ENCODE measurements at places on chromosomes 12 and 14.

GRCh38 chr14:37939442-37940028 is 268.2 kb upstream of the SSTR1 start:
- DNase-seq = no peak

GRCh38 chr14:68669603-68670358 is 123.1 kb downstream of the ZFP36L1 start:
- DNase-seq = no peak

DNA sequence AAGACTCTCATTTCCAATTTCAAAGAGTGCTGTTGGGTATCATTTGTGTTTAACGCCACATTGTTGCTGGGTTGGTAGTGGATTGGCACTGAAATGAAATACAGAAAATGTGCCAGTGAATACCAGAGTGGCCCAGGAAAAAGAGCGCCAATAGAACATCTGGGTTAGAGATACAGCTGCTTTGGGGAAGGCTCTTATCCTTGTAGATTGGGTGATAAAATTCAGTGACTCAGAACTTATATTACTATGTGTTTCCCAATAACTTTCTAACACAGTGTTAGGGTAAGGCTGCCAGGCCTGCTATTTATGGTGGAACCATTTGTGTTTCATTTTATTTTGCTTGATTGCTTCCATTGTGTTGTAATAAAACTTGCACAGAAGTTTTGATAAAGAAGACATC is 168.2 kb upstream of the SSTR1 start:
- no peak for DNase-seq

GRCh38 chr12:104750061-104750460 is 208.0 kb downstream of the SLC41A2 start:
- DNase-seq = peak; percentile 91

- DNase-seq = no peak
These were observed 376.4 kb upstream of the DDHD1 start for GRCh38 chr14:53529519-53529918.

GRCh38 chr12:125055591-125055990 is 9.6 kb upstream of the AACS start:
- DNase-seq = no peak

GRCh38 chr12:31366104-31366621 is 40.2 kb upstream of the SINHCAF start:
- DNase-seq = no peak

GRCh38 chr12:6735448-6736191 is 11.8 kb downstream of the COPS7A start:
- peak; percentile 54 for DNase-seq

DNA sequence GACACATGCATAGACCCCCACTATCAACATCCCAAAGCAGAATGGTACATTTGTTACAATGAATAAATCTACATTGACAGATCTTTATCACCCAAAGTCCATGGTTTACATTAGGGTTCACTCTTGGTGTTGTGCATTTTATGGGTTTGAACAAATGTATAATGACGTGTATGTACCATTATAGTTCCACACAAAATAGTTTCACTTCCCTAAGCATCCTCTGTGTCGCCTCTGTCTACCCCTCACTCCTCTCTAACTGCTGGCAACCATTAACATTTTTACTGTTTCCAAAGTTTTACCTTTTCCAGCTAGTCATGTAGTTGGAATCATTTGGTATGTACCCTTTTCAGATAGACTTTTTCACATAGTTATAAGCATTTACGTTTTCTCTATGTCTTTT is 69.5 kb upstream of the LMO3 start:
- DNase-seq = no peak

DNA sequence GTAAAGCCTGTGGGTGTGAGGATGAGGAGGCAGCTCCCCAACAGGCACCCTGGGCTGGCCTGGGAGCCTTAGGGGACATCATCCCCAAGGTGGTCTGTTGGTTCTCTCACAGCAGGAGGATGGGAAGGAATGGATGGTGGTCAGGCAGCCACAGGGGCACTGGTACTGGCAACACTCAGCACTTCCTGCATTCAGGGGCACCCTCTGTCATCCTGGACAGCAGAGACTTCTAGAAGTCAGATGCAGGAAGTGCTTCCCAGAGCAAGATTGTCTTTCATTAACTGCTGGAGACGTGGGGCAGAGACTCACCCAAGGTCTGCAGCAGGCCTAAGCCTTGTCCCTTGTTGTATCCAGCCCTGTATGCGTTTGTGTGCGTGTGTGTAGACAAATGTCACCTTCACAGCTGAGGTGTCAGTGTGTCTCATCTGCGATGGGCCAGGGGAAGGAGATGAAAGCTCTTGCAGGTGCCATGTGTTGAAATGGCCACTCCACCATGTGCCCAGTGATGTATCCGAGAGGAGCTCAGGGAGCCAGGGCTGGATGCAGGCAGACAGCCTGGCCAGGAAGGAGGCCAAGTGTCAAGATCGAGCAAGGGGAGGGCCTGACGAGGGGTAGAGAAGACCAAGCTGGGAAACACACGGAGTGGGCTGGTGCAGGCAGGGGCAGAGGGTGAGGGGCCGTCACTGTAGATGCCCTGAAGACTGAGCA is 85.1 kb downstream of the PITPNM2 start:
- no peak for DNase-seq

- no peak for DNase-seq
These were observed 161.7 kb downstream of the DPF3 start for GRCh38 chr14:72732022-72732780.

Data from AML-193 (cell line).